ENCODE measurements at places on chromosomes 2 and 18. TPM values are rescaled to one million over a fixed set of nuclear protein-coding genes. Genes with fewer than 3 reads are reported as not detected.

XRCC5 gene
- 228 TPM for total RNA-seq

GRCh38 chr18:65788373-65788772 lies 37.6 kb downstream of the CDH7 start:
- no peak for DNase-seq

GRCh38 chr18:79926306-79926705 lies 25.1 kb downstream of the SLC66A2 start:
- DNase-seq = no peak

GNLY gene
- total RNA-seq = 84.7 TPM

DNA sequence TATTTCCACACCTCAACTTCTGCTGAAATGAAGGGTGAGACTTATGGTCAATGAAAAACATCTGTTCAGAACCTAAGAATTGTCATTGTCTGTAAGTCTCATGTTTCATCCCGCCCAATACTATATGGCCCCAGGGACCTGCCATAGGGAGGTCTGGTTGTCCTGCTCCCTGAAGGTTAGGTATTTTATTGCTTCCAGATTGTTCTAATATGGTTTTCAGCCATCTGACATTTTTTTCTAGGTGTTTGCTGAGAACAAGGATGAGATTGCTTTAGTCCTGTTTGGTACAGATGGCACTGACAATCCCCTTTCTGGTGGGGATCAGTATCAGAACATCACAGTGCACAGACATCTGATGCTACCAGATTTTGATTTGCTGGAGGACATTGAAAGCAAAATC lies 7.3 kb downstream of the XRCC5 start:
- no peak for DNase-seq

SCYGR4 gene
- total RNA-seq = not detected

- no peak for DNase-seq
Measured at GRCh38 chr2:148814860-148815419, 60.1 kb upstream of the KIF5C start.

RIF1 gene
- 66.7 TPM for total RNA-seq

DNA sequence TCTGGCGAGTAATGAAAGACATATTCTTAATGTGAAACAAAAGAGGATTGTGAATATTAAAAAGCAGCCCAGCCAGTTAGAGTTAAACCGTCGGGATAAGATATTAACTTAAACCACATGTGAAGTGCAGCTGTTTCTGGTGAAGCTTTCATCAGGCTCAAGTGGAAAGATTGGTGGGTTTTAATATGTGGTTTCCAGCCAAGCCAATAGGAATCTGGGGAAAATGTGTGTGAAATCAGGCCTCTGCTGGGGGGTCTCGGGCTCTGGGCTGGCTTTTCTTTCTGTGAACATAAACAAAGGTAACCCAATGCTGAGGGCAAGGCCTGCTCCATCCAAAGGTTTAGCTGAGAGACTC lies 279.6 kb downstream of the SLC4A3 start:
- no peak for DNase-seq

DNA sequence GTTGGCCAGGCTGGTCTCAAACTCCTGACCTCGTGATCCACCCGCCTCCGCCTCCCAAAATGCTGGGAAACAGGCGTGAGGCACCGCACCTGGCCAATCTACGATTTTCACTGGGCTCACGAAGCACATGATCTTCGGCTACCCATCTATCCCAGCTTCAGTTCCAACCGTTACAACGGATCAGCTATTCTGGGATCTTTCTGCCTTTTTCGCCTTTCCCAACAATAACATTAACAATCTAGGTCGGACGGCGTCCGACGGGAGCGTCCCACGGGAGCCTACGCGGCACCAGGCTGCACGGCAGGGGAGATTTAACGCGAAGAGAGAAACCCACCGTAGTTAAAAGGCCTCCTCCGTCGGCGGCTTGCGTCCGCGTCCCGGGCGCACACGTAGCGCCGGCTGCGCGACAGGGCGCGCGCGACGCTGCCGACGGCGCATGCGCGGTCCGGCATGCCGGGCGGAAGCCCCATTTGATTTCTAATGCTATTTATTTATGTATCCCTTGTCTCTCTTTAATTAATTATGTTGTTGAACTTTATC lies at the start of gene MSL3B:
MSL3B (minus strand) TSS at position 394 of the 540 bp plus-strand sequence.
- peak; percentile 58 for DNase-seq

CNDP1 gene
- 0.19 TPM for total RNA-seq

- DNase-seq = no peak
Measured at GRCh38 chr2:104774631-104775030, 79.3 kb upstream of the POU3F3 start.

CFAP221 gene
- total RNA-seq = not detected

ARHGAP28 gene
- not detected for total RNA-seq

GRCh38 chr2:155391613-155392130 lies 693.2 kb downstream of the KCNJ3 start:
- no peak for DNase-seq

GRCh38 chr2:214393796-214394195 lies 17.1 kb upstream of the VWC2L start:
- no peak for DNase-seq

RAD51AP2 gene
- not detected for total RNA-seq

POTEJ gene
- not detected for total RNA-seq

DNA sequence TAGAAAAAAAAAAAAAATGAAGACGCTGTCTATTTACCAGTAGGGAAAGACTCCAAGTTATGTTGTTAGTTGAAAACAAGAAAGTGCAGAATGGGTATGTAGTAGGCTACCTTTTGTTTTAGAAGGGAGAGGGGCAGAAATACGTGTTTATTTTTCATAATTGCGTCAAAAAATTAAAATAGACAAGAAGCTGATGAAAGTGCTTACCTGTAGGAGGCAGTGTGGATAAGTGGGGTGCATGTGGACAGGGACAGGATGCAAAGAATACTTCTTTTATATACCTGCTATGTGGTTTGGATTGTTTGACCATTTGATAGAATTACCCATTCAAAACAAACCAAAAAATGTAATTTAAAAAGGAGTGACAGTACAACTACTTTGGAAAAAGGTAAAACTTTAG lies 3.0 kb upstream of the GCG start:
- DNase-seq = no peak
